Hematopoietic multipotent progenitor cell treated with erythropoietin and hydrocortisone succinate and interleukin-3 and kit ligand, for 15 days (in vitro differentiated cells): ENCODE measurements at places on chromosomes 16 and 17.
A peak's percentile ranks its signal among the peaks of the same experiment; 100 is the strongest.

DNA sequence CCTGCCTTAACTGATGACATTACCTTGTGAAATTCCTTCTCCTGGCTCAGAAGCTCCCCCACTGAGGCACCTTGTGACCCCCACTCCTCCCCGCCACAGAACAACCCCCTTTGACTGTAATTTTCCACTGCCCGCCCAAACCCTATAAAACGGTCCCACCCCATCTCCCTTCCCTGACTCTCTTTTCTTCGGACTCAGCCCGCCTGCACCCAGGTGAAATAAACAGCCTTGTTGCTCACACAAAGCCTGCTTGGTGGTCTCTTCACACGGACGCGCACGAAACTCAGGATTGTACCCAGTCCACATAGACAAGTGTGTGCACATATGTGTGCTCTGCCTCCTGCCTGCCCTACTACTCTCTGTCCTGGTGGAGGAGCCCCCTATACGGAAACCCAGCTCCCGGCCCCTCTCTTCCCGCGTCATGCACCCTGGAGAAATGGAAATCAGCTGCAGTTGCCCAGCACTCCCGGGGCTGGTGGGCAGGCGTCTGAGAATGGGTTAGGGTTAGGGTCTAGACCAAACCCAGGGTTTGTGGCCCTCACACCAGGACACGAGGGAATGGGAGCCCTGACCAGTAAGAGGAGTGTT lies 2.4 kb upstream of the RHBDF1 start:
- no peak for DNase-seq

GRCh38 chr17:72683506-72684404 lies 408.7 kb downstream of the SLC39A11 start:
- no peak for DNase-seq

DNA sequence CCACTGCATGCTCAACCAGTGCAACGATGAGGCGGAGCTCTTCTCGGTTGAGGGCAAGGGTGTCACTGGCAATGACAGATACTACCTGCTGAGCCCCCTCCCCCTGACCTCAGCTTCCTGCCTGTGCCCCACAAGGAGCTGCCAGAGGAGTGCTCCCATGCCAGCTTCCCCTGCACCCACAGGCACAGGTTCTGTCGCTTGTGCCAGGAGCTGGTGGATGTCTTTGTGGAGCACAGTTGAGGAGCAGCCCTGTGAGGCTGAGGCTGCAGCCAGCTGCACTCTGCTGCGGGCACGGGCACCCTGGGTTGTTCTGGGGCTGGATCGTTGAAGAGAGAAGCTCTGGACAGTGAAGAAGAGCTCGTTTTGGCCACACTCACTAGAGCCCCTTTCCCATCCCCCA lies 165.3 kb upstream of the ZNF267 start:
- DNase-seq: no peak

GRCh38 chr17:75454193-75454592 lies 2.2 kb upstream of the TMEM94 start:
- no peak for DNase-seq

DNA sequence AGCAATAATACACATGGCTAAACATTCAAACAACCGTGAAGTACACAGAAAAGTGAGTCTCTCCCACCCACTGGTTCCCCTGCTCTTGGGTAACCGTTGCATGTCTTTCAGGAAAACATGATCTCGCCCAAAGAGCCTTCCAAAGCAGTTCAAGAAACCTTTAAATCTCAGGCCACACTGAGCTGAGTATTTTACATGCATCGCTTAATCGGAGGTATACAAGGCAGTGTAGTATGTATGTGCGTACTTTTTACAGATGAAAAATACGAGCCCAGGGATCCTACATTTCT lies 741 bp upstream of the DEXI start:
- no peak for DNase-seq

DNA sequence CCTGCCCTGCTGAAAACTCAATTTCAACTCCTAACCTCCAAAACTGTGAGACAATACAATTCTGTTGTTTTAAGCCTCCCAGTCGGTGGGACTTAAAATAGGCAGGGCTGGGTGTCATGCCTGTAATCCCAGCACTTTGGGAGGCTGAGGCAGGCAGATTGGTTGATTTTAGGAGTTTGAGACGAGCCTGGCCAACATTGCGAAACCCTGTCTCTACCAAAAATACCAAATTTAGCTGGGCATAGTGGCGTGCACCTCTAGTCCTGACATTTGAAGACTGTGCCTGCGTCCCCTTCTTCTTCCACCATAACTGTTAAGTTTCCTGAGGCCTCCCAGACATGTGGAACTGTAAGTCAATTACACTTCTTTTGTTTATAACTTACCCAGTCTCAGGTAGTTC lies 36.0 kb upstream of the ATF7IP2 start:
- DNase-seq: no peak

- peak; percentile 48 for DNase-seq
These were observed 26.9 kb downstream of the IRX5 start for GRCh38 chr16:54957403-54958166.
